ENCODE measurements at places on chromosomes 4 and X.

DNA sequence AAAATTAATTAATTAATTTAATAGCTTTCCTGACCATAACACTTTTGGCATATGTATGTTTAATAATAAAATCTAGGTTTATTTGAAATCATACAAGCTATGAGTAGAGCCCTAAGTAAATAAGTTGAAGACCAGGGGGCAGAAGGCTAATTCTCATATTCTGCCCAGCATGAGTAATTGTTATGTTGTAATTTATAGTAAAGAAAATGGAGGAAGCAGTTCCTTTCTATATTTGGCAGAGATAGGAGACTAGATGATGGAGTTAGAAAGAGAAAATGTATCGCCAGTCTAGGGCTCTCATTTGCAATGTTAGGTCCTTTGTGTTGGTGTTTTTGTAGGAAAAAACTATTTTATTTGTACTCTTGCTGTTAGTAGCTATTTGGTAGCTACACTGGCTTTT lies 89.1 kb downstream of the FNIP2 start:
- no peak for DNase-seq

DNA sequence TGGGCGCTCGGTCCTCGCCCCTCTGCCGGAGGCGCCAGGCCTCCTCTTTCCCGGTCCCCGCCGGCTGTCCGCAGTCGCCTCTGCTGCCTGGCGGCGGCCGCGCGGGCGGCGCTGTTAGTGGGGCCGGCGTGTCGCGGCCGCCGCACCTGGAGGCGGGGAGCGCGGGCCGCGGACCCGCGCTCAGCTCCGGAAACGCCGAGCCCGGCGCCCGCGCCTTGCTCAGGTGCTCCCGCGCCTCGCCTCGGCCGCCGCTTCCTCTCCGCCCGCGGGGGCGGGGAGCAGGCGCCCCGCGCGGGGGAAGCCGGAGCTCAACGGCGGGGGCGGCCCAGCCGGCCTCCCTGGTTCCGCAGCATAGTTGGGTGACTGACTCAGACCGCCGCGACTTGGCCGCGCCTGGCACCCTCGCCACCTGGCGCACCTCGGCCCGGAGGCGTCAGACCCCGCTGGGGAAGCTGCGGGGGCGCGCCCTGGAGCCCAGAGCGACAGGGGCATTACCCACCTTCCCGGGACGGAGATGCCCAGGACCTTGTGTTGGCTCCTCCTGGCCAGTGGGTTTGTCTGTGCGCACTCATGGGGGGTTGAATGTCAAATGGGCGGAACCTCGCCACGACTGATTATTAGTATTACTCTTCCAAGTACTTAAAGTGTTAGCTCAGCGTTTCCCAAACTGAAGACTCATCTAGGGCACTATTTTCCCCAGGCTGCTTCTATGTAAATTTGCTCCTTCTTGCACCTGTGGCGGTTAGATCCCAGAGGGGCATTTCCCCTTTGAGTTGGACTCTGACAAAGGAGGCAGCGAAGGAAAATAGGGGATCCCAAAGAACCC lies at the start of gene ARAP2:
Gene ARAP2, minus strand, starts transcription at position 258 of the 826 bp plus-strand sequence. CDS start 15,028 bp downstream, outside the sequence.
- peak; percentile 69 for DNase-seq

DNA sequence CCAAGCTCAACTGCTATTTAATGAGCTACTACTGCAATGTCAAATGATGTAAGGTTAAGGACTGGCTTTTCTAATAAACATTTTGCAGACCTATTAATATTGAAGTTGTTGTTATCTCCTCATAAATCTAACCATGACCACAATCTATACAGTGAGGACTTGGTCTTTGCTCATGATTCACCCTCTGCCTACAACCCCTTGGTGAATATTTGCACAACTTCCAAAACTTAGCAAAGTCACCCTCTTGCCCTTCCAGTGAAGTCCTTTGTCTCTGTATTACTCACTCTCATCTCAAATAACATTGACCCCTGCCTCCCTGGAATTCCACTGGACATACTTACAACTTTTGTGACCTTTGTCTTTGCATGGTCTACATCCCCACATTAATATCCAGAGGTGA lies 204.5 kb downstream of the KCNIP4 start:
- DNase-seq = no peak

GRCh38 chr4:93947286-93947685 lies 118.7 kb downstream of the ATOH1 start:
- DNase-seq = no peak

DNA sequence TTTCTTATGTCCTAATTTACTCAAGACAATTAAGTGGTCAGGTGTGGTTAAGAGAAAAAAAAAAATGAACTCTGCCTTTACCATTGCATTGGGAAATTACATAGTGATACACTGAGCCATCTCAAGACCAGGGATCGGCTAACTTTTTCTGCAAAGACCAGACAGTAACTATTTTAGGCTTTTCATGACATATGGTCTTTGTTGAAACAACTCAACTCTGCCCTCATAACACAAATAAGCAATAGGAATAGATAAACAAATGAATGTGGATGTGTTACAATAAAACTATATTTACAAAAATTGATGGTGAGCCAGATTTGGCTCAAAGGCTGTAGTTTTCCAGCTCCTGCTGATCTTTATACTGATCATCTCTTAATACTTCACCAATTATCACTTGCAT lies 632.6 kb upstream of the INTU start:
- DNase-seq = no peak

Data from ecto neural progenitor cell (in vitro differentiated cells).